Hematopoietic multipotent progenitor cell treated with erythropoietin and hydrocortisone succinate and interleukin-3 and kit ligand, for 15 days (in vitro differentiated cells): ENCODE measurements at places on chromosomes 2 and 18.

DNA sequence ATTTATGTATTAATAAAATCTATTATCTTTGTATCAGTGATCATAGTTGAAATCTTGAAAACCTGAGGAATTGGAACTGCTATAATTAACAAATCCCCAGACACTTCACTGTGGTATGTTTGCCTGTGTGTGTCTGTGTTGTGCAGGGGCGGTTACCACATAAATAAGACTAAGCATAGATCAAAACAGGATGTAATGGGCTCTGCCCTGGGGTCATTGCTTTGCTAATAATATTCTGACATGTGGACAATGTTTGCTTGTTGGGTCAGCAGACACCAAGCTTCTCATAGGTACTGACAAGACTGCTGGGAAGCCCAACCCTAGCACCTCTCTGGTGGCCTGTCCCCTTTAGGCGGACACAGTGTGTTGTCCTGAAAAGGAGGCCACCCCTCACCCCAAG is 35.8 kb upstream of the DOK6 start:
- no peak for DNase-seq

- no peak for DNase-seq
Measured at GRCh38 chr2:136486115-136486514, 279.2 kb upstream of the THSD7B start.

DNA sequence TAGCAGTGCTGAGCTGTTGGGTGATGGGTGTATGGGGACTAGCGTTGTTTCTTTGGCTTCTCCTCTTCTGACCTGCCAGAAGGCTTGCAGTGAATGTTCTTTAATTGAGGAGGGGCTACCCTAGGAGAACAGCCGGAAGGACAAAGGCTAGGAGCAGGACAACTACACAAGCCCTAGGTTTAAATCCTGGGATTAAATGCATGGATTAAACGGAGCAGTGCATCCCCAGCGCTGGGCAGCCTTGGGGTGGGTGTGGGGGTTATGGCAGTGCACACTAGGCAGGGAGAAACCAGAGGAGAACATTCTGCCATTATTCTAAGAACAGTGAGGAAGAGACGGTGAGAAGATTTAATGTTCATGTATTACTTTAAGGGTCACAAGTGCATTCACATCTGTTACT is 86.4 kb upstream of the MCFD2 start:
- no peak for DNase-seq

- no peak for DNase-seq
Measured at GRCh38 chr2:218555527-218555926, 12.6 kb downstream of the USP37 start.

DNA sequence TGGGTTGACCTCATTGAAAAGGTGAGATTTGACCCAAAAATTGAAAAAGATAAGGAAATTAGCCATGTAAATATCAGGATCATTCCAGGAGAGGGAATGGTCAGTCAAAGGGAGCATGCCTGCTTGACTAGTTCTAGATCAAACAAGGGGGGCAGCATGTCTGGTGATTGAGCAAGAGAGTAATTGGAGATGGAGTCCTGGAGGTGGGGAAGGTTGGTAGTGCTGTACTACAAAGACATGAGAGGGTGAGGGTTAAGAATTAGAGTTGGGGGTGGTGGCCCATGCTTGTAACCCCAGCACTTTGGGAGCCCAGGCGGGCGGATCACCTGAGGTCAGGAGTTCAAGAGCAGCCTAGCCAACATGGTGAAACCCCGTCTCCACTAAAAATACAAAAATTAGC is 2.0 kb downstream of the MRPL30 start:
- no peak for DNase-seq

DNA sequence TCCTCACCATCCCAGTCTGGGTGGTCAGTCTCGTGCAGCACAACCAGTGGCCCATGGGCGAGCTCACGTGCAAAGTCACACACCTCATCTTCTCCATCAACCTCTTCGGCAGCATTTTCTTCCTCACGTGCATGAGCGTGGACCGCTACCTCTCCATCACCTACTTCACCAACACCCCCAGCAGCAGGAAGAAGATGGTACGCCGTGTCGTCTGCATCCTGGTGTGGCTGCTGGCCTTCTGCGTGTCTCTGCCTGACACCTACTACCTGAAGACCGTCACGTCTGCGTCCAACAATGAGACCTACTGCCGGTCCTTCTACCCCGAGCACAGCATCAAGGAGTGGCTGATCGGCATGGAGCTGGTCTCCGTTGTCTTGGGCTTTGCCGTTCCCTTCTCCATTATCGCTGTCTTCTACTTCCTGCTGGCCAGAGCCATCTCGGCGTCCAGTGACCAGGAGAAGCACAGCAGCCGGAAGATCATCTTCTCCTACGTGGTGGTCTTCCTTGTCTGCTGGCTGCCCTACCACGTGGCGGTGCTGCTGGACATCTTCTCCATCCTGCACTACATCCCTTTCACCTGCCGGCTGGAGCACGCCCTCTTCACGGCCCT is 11.2 kb downstream of the ACKR3 start:
- no peak for DNase-seq

- no peak for DNase-seq
Measured at GRCh38 chr2:236056141-236056540, 112.0 kb downstream of the GBX2 start.
